ENCODE measurements at places on chromosomes 2 and 18.

DNA sequence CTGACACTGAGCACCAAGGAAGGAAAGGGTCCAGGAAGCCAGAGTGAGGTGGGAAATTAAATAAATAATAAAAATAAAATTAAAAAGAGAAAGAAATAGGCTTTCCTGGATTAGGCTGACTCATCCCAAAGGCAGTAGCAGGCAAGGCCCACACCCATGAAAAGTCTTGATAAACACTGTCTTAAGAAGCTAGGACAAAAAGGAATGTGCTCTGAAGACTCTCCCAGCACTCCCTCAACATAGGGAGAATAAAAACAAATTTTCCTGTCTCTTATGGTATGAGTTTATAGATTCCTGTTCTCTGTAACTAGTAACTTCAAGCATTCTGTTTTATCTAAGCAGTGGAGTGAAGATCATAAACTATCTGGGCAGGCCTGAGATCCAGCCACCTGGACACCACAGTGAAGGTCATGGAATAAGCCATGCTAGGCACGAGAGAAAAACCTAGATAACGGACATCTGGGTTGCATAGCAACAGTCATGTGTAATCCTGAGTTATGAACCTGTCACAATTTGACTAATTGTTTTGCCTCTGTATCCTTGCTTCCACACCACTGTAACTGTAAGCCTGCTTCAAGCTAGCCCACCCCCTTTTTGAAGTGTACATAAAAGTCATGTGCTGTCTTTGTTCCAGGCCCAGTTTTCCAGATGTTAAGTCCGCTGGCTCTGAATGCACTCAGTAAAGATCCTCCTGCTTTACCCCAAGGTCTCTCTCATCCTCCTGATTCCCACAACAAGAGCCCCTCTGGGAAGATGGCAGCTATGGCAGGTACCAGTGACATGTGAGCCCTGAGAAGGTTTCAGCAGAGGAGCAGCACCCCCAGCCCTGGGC is 107.8 kb downstream of the NDUFA10 start:
- DNase-seq, result no peak

DNA sequence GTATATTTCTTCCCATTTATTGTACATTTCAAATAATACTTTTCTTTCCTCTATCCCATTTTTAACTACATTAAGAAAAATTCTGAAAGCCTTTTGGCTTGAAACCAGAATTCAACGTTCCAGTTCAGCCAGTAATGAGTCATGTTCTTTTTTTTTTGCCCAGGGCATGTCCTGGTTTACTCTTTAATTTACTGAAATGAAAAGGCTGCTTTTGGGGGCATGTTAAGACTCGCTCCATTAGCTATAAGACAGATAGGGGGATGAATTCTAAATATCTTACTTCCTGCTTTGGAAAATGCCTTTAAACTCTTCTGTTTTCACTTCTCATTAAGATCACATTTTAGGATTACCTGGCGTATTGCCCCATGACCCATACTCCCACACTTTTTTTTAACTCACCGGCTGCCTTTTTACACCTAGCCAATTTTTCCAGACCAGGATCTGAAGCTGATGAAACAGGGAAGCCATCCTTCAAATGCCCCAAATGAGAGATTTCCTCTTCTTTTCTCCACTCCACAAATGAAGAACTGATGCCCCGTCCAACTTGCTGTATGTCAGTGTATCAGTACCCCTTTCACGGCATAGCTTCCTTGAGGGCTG is 585 bp downstream of the ABCA12 start:
- DNase-seq, result no peak

DNA sequence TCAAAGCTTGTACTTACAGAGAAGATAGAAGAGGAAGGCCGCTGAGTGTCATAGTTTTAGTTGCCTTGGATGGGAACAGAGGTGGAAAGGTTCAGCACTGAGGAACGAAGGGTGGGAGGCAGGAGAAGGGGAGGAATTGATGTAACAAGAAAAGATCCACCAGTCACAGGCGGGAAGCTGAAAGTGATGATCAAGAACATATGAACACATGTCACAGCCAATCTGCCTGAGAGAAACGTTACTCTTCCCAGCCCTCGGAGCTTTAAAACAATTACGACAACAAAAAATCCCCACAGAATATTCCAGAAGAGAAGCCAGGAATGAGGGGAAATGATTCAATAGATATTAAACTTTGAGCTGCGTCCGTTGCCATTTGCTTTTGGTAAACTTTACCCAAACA is 87.1 kb downstream of the TSHZ1 start:
- no peak for DNase-seq

GRCh38 chr18:49228187-49228586 is 232.3 kb downstream of the DYM start:
- DNase-seq, result no peak

DNA sequence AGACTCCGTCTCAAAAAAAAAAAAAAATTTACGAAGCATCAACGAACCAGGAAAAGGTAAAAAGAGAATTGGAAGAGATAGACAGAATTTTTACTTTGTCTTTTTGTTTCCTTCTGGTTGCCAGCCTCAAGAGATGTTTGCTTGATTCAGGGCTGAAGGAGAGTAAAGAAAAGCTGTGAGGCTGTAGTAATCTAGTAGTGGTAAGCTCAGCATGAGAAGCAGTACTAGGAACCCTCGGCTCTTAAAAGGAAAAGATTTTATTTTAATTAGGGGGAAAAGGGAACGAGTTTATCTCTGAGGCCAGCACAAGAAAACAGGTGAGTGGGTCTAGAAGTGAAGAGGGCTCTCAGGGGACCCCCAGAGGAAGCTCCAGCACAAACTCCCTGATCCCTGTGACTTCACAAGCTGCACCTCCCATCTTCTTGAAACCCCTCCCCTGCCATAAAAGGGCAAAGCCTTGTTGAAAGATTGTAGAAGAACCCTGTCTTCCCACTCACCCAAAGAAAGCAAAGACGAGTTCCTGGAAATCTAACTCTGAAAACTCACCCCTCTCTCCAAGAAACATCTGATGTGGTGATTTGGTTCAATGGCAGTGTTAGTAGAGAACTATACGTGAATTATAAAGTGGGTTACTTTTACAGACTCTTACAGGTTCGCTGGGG is 8.6 kb downstream of the RBMS1 start:
- DNase-seq, result peak; percentile 55

GRCh38 chr2:46776687-46777327 is 138.8 kb downstream of the MCFD2 start:
- DNase-seq, result peak; percentile 54

DNA sequence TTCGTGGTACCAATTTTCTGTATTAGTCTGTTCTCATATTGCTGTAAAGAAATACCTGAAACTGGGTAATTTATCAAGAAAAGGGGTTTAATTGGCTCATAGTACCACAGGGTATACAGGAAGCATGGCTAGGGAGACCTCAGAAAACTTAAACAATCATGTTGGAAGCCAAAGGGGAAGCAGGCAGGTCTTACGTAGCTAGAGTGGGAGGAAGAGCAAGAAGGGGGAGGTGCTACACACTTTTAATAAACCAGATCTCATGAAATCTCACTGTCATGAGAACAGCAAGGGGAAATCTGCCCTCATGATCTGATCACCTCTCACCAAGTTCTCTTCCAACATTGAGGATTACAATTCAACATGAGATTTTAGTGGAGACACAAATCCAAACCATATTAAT is 226.8 kb upstream of the TPO start:
- DNase-seq, result no peak

Measured in activated CD4-positive, alpha-beta T cell treated with anti-CD3 and anti-CD28 coated beads, Interleukin-2, amount 50 U/mL, for 16 hours (primary cell).